ENCODE measurements at places on chromosomes 5 and 9.

GRCh38 chr5:65199993-65200675, 281.6 kb downstream of the ADAMTS6 start:
- no peak for DNase-seq

- DNase-seq = no peak
Observed at GRCh38 chr9:136808806-136809158, 1.0 kb downstream of the RABL6 start.

DNA sequence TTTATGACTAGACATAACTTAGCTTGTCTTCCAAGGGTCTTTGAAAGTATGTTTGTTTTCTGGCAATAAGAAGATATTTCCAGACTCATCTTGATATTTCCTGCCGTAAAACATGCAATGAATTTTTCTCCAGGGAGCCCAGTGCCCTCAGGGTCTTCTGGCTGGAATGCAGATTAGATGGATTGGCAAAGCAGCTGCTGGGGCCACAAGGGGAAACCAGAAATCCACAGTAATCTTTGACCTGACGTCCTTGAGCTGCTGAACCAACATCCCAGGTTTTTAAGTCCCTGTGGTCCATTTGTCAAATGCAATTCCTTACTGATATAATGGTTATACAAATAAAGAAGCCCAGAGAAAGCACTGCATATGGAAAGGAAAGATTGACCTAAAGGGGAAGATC, 93.0 kb downstream of the THBS4 start:
- DNase-seq = no peak

DNA sequence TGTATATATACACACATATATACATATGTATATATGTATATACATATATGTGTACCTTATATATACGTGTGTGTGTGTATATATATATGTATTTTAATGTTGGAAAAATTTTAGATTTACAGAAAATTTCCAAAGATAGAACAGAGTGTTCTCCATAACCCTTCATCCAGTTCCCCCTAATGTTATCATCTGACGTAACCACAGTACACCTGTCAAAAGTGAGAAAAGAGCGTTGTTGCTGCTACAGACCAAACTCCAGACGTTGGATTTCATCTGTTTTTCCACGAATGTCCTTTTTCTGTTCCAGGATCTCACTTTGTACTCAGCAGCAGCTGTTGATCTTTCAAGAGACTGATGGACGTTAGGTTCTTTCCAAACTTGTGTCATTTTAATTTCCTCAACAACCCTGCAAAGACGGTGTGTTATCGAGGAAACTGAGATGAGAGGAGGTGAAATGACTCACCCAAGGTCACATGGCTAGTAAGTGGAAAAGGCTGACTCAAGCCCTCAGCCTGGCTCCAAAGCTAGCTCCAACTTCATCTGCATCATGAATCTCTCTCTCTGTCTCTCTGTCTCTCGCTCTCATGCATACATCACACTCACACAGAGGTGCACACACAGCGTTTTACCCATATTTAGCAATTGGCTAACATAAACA, 17.0 kb upstream of the NTNG2 start:
- no peak for DNase-seq

GRCh38 chr5:169789417-169789940, 152.4 kb downstream of the DOCK2 start:
- DNase-seq = no peak

DNA sequence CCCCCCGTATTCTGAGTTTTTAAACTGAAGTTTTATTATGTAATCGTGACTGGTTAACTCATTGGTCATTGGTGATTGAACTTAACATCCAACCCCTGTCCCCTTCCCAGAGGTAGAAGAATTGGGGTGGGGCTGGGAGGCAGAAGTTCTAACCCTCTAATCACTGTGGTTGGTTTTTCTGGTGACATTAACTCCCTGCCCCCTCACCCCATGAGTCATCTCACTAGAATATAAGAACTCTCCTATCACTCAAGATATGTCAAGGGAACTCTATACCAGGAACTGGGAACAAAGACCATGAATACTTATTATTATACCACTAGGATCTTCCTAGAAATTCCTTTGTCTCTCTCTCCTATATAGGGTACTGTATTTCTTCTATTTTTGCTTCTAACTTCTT, 52.3 kb upstream of the CAVIN4 start:
- no peak for DNase-seq

DNA sequence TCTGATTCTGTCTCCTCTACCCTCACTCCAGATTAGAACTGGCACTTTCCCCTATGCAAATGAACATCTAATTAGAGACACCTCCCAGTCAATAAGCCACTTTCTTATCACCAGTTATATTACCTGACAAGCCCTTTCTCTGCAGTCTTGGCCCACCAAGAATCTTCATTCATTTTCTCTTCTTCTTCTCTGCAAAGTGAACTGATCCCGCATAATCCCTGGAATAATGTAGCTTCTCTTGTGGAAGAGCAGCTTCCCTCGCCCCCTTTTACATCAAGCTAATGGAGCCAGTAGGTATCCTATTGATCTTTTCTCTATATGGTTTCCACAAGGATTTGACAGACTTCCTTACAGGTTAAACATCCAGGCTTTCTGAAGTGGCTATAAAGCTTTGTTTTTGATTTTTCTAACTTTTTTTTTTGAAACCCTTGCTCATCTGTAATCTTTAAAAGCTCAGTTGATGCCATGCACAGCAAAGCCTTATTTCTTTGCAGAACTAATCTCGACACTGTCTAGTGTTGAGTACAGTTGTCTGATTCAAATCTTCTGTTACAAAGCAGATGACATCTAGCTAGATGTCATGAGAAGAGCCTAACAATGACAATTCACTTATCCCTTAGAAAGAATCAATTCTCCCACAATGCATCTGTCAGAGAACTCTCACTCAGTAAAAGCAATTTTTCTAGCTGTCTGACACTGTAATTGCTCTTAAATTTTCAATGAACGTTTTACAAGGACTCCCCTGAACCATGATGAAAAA, 281.4 kb downstream of the ISL1 start:
- DNase-seq = no peak

DNA sequence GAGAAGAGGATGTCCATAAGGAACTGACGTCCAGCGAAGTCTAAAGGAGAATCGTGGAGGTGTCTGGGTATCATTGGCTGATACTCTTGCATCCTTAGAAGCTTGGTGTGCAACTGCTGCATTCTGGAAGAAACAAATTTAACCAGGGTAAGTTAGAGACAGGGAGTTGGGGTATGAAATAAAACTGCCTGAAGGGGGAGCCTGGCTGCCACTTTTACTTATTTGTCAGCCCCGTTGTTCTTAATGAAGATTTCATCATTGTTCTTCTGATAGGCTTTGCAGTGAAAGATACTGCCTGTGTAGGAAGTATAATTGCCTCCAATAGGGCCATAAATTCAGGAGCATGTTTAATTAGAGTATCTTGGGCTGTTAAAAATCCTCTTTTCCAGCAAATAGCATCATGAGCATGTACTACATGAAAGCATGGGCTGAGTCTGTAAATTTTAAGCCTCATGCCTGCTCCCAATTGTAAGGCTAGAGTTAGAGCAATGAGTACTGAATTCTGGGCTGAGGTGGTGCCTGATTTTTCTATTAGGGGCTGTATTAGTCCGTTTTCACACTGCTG, 1264.5 kb upstream of the ACO1 start:
- peak; percentile 52 for DNase-seq

- DNase-seq = no peak
Observed at GRCh38 chr9:118929287-118929686, 439.9 kb downstream of the BRINP1 start.

Measured in B cell (primary cell).